NCI-H446 (cell line): ENCODE measurements at places on chromosomes 12 and 14.

DNA sequence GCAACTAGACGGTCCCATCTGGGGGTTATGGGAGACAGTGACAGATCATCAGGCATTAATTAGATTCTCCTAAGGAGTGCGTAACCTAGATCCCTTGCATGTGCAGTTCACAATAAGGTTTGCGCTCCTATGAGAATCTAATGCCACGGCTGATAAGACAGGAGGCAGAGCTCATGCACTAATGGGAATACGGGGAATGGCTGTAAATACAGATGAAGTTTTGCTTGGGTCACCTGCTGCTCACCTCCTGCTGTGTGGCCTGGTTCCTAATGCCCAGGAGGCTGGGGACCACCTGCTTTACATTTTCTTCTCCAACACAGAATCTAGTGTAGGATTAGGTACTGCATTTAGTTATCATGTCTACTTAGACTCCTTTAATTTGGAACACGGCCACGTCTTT lies 49.7 kb upstream of the SAV1 start:
- no peak for DNase-seq

DNA sequence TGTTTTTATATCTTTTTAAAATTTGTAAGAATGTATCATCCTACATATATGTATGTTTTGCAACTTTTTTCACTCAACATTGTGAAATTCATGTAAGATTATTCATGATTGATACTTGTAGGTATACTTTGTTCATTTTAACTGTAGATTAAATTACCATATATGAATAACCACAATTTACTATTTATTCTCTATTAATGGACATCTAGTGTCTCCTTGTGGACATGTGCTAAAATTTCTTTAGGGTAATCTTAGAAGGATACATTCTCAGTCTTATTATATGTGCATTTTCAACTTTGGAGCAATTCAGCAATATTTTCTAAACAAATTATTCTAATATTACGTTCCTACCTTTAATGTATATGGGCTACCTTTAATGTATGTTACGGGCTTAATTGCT lies 192.4 kb downstream of the FUT8 start:
- DNase-seq, result no peak

DNA sequence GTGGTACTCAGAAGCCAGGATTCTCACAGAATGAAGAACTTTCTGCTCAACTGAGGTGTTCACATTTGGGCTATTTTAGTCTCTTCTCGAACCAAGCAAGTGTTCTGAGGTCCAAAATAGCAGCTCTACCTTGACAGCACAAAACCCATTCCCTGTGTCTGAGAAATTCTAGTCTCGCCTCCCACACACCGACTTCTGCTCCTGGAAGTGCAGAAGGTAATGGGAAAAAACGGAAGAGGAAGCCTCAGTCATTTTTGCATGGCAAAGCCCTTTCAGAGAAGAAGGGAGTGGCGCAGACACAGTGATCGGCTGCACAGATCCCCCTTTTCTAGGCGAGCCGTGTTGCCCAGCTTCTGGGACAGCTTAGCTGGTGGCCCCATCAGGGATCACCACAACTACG lies 31.2 kb upstream of the VPS33A start:
- DNase-seq, result no peak

- no peak for DNase-seq
Observed at GRCh38 chr14:52862632-52863333, 71.4 kb upstream of the GNPNAT1 start.

GRCh38 chr12:115886666-115887065 lies 390.8 kb downstream of the MED13L start:
- DNase-seq, result no peak

- no peak for DNase-seq
Observed at GRCh38 chr12:96824074-96824837, 82.8 kb upstream of the NEDD1 start.

- DNase-seq, result no peak
Observed at GRCh38 chr12:6219980-6220379, 19.8 kb downstream of the CD9 start.

GRCh38 chr12:97308576-97309198 lies 153.9 kb upstream of the RMST start:
- DNase-seq, result peak; percentile 68

GRCh38 chr12:117466677-117467362 lies 105.4 kb upstream of the NOS1 start:
- DNase-seq, result no peak

DNA sequence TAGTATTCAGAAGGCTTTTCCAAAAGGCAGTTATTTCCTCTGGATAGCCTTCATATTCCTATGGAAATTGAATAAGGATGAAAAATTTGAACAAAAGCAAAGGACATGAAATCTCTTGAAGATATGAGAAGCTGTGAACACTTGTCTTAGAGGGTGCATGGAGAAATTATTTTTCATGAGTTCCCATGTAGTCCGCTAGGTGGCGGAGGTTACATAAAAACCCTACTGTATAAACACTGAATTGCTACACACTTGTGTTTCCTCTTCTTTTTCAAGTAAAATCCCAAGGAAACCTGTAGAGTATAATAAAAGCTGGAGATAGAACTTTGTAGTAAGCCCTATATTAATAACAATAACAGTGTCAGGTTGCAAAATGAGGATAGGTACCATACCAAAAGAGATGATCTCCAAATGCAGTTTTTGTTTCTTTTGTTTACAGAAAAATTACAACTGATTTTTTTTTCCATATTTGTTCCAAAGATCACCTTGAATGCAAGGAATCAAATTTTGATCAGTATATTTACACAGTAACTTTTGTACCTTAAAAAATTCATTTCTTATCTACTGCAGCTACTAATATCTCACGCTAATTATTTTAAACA lies 37.8 kb upstream of the OR4E1 start:
- peak; percentile 36 for DNase-seq

DNA sequence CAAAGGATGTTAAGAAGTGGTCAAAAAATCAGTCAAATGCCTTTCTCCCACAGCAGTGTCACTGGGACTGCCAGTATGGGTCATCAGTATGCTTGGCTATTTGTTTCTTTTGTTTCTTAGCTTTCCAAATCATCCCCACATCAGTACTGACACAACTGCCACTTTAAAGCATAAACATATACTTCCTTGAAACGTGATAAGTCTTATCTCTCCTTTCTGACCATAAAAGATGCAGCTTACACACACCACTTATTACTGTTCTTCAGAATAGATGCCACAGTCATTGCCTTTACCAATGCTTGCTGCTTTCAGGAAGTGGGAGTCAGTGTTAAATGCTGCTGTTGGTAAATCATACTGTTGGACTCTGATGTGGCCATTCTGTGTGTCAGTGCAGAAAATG lies 18.6 kb upstream of the GARIN2 start:
- DNase-seq, result no peak

- DNase-seq, result no peak
Observed at GRCh38 chr12:81968421-81968820, 209.3 kb upstream of the PPFIA2 start.

GRCh38 chr12:38327356-38327755 lies 10.8 kb downstream of the ALG10B start:
- no peak for DNase-seq

DNA sequence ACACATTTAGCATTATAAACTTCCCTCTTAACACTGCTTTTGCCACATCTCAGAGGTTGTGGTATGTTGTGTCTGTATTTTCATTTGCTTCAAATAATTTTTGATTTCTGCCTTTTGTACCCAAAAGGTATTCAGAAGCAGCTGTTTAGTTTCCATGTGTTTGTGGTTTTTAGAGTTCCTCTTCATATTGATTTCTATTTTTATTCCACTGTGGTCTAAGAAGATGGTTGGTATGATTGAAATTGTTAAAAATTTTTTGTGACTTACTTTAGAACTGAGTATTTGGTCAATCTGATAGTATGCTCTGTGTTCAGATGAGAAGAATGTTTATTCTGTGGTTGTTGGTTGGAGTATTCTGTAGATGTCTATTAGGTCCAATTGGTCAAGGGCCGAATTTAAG lies 76.4 kb downstream of the IFNG-AS1 start:
- no peak for DNase-seq

DNA sequence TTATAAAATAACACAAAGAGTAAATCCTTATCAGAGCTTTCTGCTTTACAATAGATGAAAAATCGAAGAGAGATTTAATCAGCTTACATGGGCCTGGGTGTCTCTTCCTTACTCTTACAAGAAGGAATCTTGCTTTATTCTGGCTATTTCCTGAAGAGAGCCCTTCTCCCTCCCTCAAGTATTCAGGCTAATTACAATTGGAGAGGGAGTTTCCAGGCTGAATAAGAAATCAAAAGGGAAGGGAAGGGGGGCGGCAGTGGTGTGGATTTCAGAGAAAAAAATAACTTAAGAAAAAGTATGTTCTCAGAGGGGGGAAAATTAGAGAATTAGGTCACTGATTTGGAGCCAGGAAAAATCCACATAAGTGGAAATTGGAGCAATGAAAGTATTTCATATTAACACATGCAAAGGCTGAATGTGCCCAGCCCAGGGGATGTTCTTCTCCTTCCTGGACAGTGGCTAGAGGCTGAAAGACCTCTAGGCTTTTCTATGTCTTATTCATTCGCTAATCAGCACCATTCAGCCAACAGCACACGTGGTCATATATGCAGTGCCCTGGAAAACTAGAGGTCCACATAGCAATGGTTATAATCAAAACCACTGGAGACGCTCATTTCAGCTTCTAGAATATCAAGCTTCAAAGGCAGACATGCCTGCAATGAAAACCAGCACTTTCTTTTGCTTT lies 158.9 kb upstream of the BTG1 start:
- DNase-seq, result no peak

DNA sequence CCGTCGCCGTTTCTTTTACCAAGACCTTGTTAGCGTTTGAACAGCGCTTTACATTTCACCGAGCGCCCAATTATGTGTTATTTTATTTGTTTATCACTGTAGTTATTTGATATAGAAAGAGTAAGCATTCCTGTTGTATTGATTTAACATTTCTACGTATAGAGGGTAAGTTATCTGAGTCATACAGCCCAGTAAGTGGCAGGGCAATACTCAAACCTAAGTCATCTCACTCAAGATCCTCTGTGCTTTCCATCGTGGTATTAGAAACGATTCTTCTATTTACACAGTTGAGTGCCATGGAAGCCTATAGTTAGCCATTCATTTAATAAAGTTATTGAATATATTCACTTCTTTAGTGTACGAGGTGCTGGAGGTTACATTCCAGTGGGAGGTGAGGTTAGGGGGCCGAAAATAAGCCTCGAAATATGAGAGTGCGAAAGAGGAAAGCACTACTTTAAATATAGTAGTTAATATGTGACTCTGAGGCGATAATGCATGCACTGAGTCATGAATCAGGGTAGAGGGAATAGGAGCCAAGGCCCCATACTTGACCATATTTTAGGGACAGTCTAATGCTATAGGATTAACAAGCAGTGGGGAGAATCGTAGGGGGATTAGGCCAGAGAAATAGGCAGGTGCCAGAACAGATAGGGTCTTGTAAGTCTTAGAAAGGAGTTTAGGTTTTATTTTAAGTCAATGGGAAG lies 629 bp downstream of the RAD51AP1 start:
- DNase-seq, result no peak

GRCh38 chr14:43795600-43796228 lies 711.4 kb downstream of the FSCB start:
- DNase-seq, result no peak

DNA sequence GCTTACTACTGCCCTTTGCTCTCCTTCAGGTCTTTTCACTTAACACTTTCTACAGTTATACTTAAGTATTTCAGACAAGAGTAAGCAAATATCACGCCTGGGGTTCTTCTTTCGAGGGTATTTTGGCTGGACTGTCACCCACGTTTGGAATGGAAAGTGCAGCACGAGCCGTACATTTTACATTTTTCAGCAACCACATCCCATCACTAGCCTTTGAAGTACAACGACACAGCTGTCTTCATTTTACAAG lies 349 bp upstream of the FAM177A1 start:
- no peak for DNase-seq

- no peak for DNase-seq
Observed at GRCh38 chr12:116490471-116490870, 68.7 kb upstream of the MAP1LC3B2 start.

GRCh38 chr12:82187595-82187994 lies 170.6 kb downstream of the CCDC59 start:
- DNase-seq, result no peak

DNA sequence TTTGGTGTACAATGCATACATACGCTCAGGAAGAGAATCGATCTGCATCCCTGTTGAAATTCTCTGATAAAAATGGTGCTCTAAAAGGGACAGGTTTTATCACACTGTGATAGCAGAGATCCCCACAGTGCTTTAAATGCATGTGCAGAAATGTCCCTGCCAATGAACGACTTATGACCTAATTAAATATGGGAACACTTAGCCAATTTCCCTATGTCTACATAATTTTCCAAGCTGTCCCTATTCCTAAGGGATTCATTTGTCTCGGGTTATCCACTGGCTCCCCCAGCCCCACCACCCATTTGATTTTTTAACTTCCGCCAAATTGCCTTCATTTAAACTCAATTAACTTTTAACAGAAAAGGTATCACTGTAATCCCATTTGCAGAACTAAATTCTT lies 284.6 kb downstream of the TMEM132D start:
- no peak for DNase-seq

GRCh38 chr12:93027041-93027440 lies 97.9 kb upstream of the EEA1 start:
- peak; percentile 1 for DNase-seq

GRCh38 chr14:99688210-99688581 lies 4.1 kb downstream of the CYP46A1 start:
- DNase-seq, result no peak

GRCh38 chr14:37447883-37448391 lies 147.1 kb downstream of the FOXA1 start:
- no peak for DNase-seq

GRCh38 chr12:56469007-56469930 lies 891 bp downstream of the SPRYD4 start:
- DNase-seq, result no peak

- no peak for DNase-seq
Observed at GRCh38 chr14:84074626-84075025, 1455.3 kb upstream of the FLRT2 start.

DNA sequence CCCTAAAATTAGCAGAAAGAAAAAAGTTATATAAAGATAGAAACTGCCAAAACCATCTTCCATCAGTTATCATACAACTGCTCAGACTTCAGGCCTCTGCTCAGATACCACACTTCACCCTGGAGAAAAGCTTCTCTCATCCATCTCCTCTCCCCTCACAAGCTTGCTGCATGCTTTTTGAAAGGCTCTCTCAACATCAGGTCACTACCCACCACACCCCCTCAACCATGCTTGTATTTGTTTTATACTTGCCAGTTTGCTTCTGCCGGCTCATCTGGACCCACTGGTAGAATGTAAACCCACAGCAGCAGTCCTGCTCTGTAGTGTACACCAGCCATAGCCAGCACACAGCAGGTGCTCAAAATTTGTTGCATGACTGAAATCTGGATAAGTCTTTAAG lies 8.8 kb downstream of the PPP1CC start:
- no peak for DNase-seq

DNA sequence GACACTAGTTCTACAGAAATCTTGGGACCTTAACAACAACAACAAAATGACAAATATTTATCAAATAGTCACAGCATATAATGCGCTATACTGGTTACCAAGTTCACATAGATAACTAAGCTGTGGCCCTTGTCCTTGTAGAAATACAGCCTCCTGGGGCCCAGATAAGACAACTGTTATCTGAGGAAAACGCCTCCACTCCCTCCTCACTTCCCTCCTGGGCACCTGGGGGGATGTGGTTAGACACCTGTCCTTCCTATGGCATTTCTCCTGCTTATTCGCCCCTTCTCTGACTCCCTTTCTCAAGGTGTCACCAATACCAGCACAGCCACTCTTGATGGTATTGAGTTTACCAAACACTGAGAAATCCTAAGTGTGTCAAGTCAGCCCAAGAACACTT lies 419.4 kb downstream of the RAD51B start:
- no peak for DNase-seq
